ENCODE measurements at places on chromosomes 5 and 9. TPM values are rescaled to one million over a fixed set of nuclear protein-coding genes. Genes with fewer than 3 reads are reported as not detected.

Gene SNX18
- 24.9 TPM for total RNA-seq

Gene FCN2
- not detected for total RNA-seq

Gene IFNA21
- total RNA-seq: 0.77 TPM

Gene TSSK1B
- 0.46 TPM for total RNA-seq
